Fibroblast of villous mesenchyme (primary cell): ENCODE measurements at places on chromosomes 1 and 21.

- DNase-seq: no peak
Measured at GRCh38 chr1:151037032-151037431, 646 bp downstream of the BNIPL start.

- no peak for DNase-seq
Measured at GRCh38 chr1:220750131-220750515, 2.0 kb downstream of the MTARC2 start.

GRCh38 chr1:91804546-91805023, 81.4 kb downstream of the TGFBR3 start:
- DNase-seq: peak; percentile 80

- no peak for DNase-seq
Measured at GRCh38 chr1:59697150-59697800, 117.5 kb upstream of the HOOK1 start.

GRCh38 chr1:94396356-94397010, 21.7 kb upstream of the ABCD3 start:
- peak; percentile 25 for DNase-seq

DNA sequence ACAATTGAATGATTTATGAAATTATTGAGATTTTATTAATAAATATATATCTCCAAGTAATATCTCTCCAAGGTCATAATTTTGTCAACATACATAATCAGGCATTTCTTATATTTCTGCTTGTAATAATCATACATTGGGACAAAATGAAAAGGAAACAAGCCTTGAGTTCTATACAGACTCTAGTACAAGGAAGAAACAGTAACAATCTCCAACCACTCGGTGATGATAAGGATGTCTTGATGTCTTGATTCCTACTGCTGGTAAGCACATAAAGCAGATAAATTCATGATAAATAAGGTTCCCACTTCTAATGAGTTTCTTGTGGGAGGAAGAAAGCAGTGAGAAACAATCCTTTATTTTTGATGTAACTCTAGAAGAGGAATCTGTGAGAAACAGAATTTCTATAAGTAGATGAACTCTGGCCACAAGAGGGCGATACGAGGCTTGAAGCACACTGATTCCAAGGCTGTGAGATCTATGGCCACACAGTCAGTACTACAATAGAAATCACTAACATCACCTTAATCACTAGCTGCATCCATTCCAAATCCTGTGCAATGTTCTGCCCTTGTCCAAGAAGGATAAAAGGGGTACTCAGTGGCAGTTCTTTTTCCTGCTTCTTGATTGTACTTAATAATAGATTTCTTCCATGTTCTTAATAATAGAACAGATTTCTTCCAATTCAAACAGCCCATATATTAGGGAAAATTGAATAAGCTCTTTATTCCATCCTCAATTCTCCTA, 41.4 kb upstream of the LRRC8B start:
- DNase-seq: peak; percentile 78
